ENCODE measurements at places on chromosomes 4 and X.

GRCh38 chrX:137194164-137194563, 160.4 kb upstream of the GPR101 start:
- peak; percentile 29 for DNase-seq

DNA sequence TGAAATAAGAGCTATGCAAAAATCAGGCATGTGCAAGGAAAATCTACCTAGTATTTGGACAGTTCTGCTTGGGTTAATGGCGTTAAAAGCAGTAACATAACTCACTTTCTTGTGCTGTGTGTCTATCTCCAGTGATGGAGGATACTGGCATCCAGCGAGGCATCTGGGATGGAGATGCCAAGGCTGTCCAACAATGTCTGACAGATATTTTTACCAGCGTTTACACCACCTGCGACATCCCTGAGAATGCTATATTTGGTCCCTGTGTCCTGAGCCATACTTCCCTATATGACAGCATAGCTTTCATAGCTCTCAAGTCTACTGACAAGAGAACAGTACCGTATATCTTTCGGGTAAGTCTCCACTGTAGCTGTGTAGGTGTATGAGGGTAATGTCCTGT, 2.6 kb downstream of the PRDM8 start:
- no peak for DNase-seq

- DNase-seq: peak; percentile 63
Observed at GRCh38 chrX:81202943-81203342, 1.0 kb downstream of the SH3BGRL start.

DNA sequence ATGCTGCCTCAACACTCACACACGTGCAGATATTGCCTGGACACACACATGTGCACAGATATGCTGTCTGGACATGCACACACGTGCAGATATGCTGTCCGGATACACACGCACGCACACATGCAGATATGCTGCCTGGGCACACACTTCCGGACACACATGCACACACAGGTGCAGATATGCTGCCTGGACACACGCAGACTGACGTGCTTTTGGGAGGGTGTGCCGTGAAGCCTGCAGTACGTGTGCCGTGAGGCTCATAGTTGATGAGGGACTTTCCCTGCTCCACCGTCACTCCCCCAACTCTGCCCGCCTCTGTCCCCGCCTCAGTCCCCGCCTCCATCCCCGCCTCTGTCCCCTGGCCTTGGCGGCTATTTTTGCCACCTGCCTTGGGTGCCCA, 14.7 kb downstream of the FGFRL1 start:
- DNase-seq: peak; percentile 17

DNA sequence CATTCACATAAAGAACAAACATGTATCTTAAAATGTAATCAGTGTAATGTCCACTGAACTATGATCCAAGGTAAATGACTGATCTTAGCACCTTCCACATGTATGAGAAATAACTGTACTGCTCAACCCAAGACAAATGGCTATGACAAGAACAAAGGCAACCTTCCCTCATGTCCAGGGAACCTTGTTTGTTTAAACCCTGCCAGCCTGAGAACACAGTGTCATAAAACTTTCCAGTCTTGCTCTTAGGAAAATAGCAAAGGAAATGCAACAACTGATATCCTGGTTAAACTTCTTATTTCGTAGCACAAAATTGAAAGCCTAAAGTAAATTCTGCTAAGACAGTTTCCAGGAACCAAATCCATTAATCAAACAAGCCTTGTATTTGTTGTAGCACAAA, 494.3 kb downstream of the IL15 start:
- DNase-seq: no peak

GRCh38 chrX:155009994-155010472, 12.5 kb downstream of the F8 start:
- no peak for DNase-seq

DNA sequence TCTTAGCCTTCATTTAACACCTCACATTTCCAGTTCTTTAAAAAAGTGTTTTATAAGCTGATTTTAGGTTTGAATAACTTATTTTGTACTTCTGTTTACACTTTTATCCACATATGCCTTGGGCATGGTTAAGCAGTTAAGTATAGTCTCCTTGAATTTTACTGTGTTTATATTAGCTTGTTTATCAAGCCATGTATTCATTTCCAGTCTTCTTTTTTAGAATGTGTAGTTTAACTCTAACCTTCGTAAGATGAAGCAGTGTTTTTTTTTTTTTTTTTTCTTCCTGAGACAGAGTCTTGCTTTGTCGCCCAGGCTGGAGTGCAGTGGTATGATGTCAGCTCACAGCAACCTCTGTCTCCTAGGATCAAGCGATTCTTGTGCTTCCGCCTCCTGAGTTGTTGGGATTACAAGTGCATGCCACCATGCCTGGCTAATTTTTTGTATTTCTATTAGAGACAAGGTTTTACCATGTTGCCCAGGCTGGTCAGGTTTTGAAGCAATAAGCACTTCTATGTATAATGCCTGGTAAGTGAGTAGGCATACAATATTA, 42.5 kb downstream of the BMP2K start:
- DNase-seq: no peak

- DNase-seq: no peak
Observed at GRCh38 chr4:110867251-110867960, 244.5 kb upstream of the PITX2 start.

GRCh38 chr4:106287353-106287969, 28.5 kb downstream of the TBCK start:
- DNase-seq: peak; percentile 53

- no peak for DNase-seq
Observed at GRCh38 chr4:127747883-127748282, 17.7 kb downstream of the SLC25A31 start.
